Heart right ventricle (tissue), 16 donors: ENCODE measurements at places on chromosomes 6 and 20. TPM values are rescaled to one million over a fixed set of nuclear protein-coding genes. Genes with fewer than 3 reads are reported as not detected.

DNA sequence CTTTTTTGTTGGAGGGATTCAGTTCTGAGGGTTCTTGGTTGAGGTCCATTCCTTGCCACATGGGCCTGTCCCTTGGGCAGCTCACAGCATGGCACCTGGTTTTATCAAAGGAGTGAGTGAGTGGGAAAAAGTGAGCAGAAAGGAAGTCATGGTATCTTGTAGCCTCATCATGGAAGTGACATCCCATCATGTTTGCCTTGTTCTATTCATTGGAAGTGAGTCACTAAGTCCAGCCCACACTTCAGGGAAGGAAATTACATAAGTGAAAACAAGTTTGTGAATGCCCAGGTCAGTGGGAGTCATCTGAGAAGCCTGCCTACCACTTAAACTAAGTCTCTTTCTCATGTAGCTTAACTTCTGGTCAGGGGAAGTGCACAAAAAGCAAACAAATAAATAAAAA, 32.8 kb upstream of the ZNFX1 start:
- H3K36me3 ChIP-seq = no peaks in the 10 kb centered on the region
- H3K27me3 ChIP-seq = peaks cover under 1% of the 10 kb centered on the region
- no peak overlapping the region for H3K4me3 ChIP-seq
- no peaks in the 10 kb centered on the region for H3K4me1 ChIP-seq

- no peak overlapping the region for H3K4me3 ChIP-seq
- DNase-seq = no peak
- H3K4me1 ChIP-seq = peaks cover 27% of the 10 kb centered on the region
- H3K36me3 ChIP-seq = peaks cover 74% of the 10 kb centered on the region
Measured at GRCh38 chr20:49281059-49281912, 3.4 kb upstream of the ZNFX1 start.

DNA sequence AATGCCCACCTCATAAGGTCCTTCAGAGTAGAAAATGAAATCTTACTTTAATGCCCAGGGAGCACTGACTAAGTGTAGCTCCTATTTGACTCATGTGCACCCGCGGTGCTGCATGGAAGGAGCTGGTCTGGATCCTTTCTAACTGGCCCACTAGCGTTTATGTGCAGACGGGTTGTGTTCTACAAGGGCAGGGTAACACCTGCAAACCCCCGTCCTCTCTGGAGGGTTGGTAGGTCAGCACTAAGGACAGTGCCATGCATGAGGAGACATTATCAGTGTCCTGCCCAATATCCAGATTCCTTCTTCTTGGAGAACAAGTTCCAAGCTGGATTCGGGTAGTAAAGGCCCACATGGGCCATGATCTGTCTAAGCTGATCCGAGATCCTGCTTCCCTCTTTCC, 140.3 kb downstream of the ANKRD60 start:
- DNase-seq = no peak
- H3K36me3 ChIP-seq = no peaks in the 10 kb centered on the region
- H3K27me3 ChIP-seq = no peaks in the 10 kb centered on the region
- H3K4me3 ChIP-seq = no peak overlapping the region
- H3K4me1 ChIP-seq = no peaks in the 10 kb centered on the region

The OOEP gene
- not detected for total RNA-seq

DNA sequence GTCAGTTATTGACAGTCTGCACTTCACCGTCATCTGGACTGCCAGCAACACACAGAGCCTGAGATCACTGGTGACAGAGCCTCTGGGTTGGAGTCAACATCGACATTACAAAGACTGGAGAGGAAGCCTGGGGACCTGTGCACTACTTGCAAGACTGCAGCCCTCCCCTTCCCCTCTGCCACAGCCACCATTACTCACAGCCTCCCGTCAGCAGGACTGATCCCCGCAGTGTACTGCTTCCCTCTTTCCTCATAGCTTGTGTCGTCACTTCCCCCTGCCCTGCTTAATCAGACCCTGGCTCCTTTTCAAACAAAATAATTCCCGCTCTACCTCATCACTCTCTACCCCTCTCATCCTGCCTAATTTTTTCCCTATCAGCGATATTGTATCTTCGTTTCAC, 235.5 kb upstream of the KCNQ5 start:
- no peaks in the 10 kb centered on the region for H3K36me3 ChIP-seq
- no peaks in the 10 kb centered on the region for H3K27me3 ChIP-seq
- no peak overlapping the region for H3K27ac ChIP-seq
- no peak for DNase-seq

GRCh38 chr6:34096193-34096592, 49.7 kb downstream of the GRM4 start:
- peaks cover 47% of the 10 kb centered on the region for H3K27me3 ChIP-seq
- no peaks in the 10 kb centered on the region for H3K36me3 ChIP-seq
- H3K27ac ChIP-seq = no peak overlapping the region
- no peak for DNase-seq
- H3K4me1 ChIP-seq = no peaks in the 10 kb centered on the region

DNA sequence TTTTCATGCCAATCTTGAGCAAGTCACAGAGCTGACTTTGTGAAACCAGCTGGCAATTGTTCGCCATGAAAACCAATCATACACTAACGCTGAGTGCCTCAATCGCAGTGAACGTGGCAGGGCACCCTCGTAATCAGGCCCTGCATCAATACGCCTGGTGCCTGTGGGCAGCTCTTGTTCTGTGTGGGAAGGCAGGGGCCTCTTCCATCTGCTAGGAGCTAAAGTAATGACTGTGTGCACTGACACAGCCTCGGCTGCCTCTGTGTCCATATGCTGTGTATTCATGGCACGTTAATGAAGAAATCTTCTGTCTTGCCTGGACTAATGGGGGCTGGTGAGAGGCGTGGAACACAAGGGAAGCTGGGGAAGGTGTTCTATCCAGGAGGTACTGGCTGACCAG, 27.8 kb upstream of the SYNDIG1 start:
- no peak for DNase-seq
- no peaks in the 10 kb centered on the region for H3K27me3 ChIP-seq
- no peak overlapping the region for H3K27ac ChIP-seq
- no peak overlapping the region for H3K4me3 ChIP-seq

DNA sequence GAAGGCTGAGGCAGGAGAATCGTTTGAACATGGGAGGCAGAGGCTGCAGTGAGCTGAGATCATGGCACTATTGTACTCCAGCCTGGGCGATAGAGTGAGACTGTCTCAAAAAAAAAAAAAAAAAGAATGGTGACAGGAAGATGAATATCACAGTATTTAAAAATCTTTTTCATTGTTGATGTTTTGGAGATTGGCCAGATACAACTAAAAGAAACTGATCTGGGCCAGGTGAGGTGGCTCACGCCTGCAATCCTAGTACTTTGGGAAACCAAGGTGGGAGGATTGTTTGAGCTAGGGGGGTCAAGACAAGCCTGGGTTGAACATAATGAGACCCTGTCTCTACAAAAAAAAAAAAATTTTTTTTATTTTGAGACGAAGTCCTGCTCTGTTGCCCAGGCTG, 52.1 kb downstream of the TRAF3IP2 start:
- no peak for DNase-seq
- H3K36me3 ChIP-seq = no peaks in the 10 kb centered on the region
- H3K4me3 ChIP-seq = no peak overlapping the region
- H3K4me1 ChIP-seq = peaks cover 36% of the 10 kb centered on the region
- H3K27me3 ChIP-seq = no peaks in the 10 kb centered on the region

- no peak overlapping the region for H3K4me3 ChIP-seq
- no peak overlapping the region for H3K27ac ChIP-seq
- no peaks in the 10 kb centered on the region for H3K27me3 ChIP-seq
- peaks cover 45% of the 10 kb centered on the region for H3K4me1 ChIP-seq
Measured at GRCh38 chr6:34246249-34246562, 2.6 kb downstream of the SMIM29 start.

DNA sequence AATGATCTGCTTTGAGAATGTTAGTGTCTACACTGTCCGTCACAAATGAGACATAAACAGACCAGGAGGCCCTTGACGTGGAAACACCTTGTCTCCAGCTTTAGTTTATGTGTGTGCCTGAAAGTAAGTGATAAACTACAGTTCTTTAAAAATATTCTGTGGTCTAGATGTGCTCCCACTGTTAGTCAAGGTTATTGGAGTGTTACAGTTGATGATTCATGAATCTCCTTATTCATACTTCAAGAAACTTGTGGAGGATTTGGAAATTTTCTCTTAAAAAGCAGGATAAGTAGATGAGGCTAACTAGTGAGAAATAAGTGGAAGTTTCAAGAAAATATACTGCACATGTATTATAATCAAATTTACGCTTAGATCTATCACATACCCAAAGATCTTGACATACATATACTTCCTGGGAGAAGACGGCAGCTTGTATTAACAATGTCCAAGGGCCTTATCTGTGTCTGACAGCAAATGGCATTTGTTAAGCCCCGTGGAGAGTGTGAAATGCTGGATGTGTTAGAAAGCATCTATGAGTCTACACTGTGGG, 90.5 kb upstream of the MBOAT1 start:
- H3K4me3 ChIP-seq = no peak overlapping the region
- H3K4me1 ChIP-seq = no peaks in the 10 kb centered on the region
- H3K36me3 ChIP-seq = no peaks in the 10 kb centered on the region
- no peak for DNase-seq

- no peak overlapping the region for H3K4me3 ChIP-seq
- no peaks in the 10 kb centered on the region for H3K36me3 ChIP-seq
- H3K27me3 ChIP-seq = no peaks in the 10 kb centered on the region
- DNase-seq = no peak
Measured at GRCh38 chr20:33092361-33092760, 12.9 kb downstream of the BPIFB4 start.

The ZSCAN23 gene
- 1.5 TPM for total RNA-seq

The OR2B6 gene
- not detected for total RNA-seq

The TMEM74B gene
- 1.9 TPM for total RNA-seq

DNA sequence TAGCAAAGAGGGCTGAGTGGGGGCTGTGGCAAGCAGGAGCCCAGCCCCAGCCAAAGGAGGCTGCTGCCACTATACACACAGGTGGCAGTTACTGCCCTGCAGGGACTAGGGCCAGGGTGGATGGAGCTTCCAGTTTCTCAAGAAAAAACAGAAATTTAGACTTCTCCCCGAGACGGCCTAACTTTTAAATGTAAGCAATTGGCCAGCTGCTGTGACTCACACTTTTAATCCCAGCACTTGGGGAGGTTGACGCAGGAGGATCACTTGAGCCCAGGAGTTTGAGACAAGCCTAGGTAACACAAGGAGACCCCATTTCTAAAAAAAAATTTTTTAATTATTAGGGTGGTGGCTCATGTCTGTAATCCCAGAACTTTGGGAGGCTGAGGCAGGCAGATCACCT, 98.2 kb upstream of the NFATC2 start:
- no peaks in the 10 kb centered on the region for H3K27me3 ChIP-seq
- H3K4me3 ChIP-seq = no peak overlapping the region
- no peak for DNase-seq
- H3K27ac ChIP-seq = no peak overlapping the region
- H3K36me3 ChIP-seq = no peaks in the 10 kb centered on the region
- peaks cover 6% of the 10 kb centered on the region for H3K4me1 ChIP-seq

- no peak for DNase-seq
- H3K36me3 ChIP-seq = no peaks in the 10 kb centered on the region
- H3K4me1 ChIP-seq = no peaks in the 10 kb centered on the region
- H3K4me3 ChIP-seq = no peak overlapping the region
- no peaks in the 10 kb centered on the region for H3K27me3 ChIP-seq
- H3K27ac ChIP-seq = no peak overlapping the region
Measured at GRCh38 chr20:17491041-17491440, 40.1 kb downstream of the BFSP1 start.

The NR2E1 gene
- not detected for total RNA-seq

The GFRA4 gene
- total RNA-seq = not detected
